ENCODE measurements at places on chromosomes 13 and 19.

- DNase-seq: no peak
These were observed 1518.3 kb upstream of the SLC10A2 start for GRCh38 chr13:104584481-104584880.

GRCh38 chr13:43127827-43128226, 104.4 kb downstream of the DNAJC15 start:
- no peak for DNase-seq

DNA sequence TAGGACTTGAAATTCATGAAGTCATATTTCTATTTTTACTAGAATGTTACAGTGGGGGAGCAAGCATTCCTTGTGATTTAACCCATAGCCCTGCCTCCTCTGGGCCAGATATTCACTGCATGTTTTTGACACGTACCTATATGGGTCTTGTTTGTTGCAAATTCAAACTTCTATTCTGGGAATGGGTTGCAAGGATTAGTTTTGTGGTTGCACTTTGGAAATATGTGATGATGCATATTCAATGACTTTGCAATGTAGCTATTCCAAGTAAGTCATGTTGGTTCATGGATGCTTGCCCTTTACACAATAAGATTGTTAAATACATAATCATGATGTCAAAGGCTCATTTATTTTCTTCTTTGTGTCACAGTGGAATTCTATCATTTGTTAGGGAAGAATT, 440.8 kb downstream of the TDRD3 start:
- no peak for DNase-seq

DNA sequence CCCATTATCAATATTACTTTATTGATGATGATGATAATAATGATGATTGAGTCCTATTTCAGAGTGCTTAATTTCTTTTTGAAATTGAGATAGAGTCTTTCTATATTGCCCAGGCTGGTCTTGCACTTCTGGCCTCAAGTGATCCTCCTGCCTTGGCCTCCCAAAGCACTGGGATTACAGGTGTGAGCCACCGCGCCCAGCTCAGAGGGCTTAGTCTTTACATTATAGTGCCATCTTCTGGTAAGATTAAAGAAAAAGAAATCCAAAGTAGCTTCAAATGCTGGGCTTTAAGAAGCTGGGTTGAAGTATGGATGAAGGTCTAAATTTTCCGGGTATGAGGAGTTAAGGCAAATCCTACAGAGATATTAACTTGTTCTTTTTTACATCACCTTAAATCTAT, 3.4 kb upstream of the ZNF333 start:
- no peak for DNase-seq

- DNase-seq: no peak
These were observed 14.8 kb upstream of the PROZ start for GRCh38 chr13:113143466-113144254.

DNA sequence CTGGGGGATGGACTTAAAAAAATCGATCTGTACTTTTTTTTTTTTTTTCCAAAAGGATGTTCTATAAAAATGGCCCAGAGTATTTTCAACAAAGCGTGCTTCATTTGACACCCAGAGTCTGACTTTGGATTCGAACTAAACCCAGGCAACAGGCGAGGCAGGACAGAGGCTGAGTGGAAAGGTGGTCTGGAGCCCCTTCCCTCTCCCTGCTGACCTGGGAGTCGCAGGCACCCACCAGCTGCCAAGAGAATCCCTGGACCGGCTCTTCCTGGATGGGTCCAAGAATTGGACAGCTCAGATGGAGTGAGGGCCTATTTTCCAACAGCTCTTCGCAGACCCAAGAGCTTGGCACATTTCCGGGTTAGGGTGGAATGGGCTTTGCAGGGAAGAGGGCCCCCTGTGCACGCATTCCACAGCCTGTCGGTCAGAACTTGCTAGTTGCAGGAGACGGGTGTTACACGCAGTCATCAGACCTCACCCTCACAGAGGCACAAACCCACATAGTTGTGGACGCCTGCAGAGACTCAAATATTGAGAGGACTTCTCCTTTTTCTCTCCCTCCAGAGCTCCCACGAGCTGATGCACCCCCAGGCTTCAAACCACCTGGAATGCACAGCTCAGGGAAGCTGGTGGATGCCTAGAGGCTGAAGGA, 15.2 kb downstream of the KCTD15 start:
- no peak for DNase-seq

DNA sequence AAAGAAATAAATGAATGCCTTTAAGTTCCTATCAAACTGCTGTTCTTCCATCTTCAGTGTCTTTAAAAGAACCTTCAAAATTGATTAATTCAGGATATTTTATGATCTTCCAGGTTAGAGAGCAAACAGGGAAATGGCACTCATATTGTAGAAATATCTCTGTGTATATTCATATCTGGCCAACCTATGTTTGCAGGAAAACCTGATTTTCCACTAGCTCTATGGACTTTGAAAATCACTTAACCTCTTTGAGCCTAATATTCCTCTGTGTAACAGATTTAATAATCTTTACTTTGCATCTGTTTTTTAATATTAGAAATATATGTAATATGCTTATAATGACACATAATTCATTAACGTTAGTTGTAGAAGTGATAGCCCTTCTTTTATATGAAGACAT, 227.7 kb upstream of the ATXN8OS start:
- no peak for DNase-seq

- no peak for DNase-seq
These were observed 291.5 kb upstream of the ZNF507 start for GRCh38 chr19:32053861-32054260.

GRCh38 chr13:70128098-70128497, 19.8 kb upstream of the KLHL1 start:
- DNase-seq: no peak

DNA sequence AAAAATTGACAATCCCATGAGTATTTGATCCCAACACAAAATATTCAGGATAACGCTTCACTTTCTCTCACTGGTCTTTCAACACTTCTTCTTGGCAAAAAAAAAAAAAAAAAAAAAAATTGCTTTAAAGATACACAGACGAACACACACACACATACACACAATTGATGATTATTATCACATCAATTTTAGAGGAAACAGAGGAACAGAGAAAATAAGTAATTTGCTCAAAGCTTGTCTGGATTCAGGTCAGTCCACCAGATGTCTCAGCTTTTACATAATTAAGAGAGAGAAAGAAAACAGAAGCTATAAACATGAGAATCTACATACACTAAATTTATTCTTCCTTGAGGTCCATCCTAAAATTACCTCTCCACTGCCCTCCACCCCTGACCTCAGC, 183.4 kb downstream of the MZT1 start:
- no peak for DNase-seq

GRCh38 chr19:44725684-44726083, 22.8 kb upstream of the BCL3 start:
- no peak for DNase-seq

- no peak for DNase-seq
These were observed 12.1 kb downstream of the AKAP11 start for GRCh38 chr13:42284068-42284467.
